ENCODE measurements at places on chromosomes 5 and 9. TPM values are rescaled to one million over a fixed set of nuclear protein-coding genes. Genes with fewer than 3 reads are reported as not detected.

DRD1 gene
- total RNA-seq: not detected

PHF24 gene
- total RNA-seq: under 0.01 TPM

IGFBPL1 gene
- total RNA-seq: 1.5 TPM

GDF9 gene
- total RNA-seq: 0.14 TPM

PCDHGB1 gene
- not detected for total RNA-seq

SLC6A7 gene
- total RNA-seq: not detected

GTF3C5 gene
- 55.0 TPM for total RNA-seq

NUTM2F gene
- not detected for total RNA-seq

Data from airway epithelial cell (primary cell).